ENCODE measurements at places on chromosomes 1 and 21.
A peak's percentile ranks its signal among the peaks of the same experiment; 100 is the strongest.

- H3K27me3 ChIP-seq, result no peaks in the 10 kb centered on the region
- no peaks in the 10 kb centered on the region for H3K4me1 ChIP-seq
- H3K27ac ChIP-seq, result no peak overlapping the region
- H3K36me3 ChIP-seq, result peaks cover 7% of the 10 kb centered on the region
- no peak for DNase-seq
These were observed 133.3 kb downstream of the NPHP4 start for GRCh38 chr1:5858844-5859407.

DNA sequence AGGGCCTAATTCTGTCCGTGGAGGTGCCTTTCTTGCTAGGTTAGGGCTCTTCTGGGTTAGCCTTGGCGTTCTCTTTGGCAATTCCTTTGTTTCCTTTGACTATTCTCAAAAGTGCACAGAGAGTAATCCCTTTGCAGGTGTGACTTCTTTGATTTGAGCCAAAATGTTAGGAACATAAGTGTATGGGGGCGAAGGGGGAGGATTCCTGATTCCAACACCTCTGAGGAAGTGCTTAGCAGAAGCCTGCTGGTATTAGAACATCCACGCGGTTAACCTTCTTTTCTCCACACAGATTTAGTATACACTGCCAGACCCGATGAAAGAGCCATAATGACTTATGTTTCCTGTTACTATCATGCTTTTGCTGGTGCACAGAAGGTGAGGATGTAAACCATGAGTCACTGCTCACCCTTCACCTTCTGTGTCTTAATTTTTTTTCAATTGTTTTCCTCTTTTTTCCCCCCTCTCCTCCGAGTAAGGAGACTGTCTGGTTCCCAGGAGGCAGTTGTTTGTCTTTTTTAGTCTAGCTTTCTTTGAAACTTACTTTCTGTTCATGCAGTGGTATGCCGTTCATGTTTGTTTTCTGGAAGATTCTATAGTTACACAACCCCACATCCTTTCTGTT lies 48.0 kb downstream of the ACTN2 start:
- H3K27me3 ChIP-seq, result peaks cover 29% of the 10 kb centered on the region
- no peak overlapping the region for H3K4me3 ChIP-seq
- H3K36me3 ChIP-seq, result no peaks in the 10 kb centered on the region
- peaks cover 2% of the 10 kb centered on the region for H3K4me1 ChIP-seq
- no peak overlapping the region for H3K27ac ChIP-seq

DNA sequence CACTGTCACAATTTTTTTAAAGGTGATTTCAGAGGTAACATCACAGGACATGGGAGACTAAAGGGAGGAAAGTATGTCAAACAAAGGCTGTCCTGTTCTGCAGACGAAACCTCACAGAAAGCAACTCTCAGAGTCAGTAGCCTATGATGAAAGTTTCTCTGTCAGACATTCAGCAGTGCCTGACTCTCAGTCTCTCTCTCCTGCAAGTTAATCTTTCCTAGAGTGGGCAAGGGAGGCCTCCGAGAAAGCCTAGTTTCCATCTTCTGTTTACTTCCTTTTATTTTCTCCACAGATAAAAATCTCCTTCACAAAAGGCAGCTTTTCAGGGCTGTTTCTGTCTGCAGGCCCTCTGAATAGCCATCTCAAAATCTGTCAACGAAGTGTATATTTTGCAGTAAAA lies 24.9 kb upstream of the FMO2 start:
- no peak for DNase-seq
- no peak overlapping the region for H3K4me3 ChIP-seq
- H3K27me3 ChIP-seq, result peaks cover 17% of the 10 kb centered on the region
- H3K36me3 ChIP-seq, result no peaks in the 10 kb centered on the region

DNA sequence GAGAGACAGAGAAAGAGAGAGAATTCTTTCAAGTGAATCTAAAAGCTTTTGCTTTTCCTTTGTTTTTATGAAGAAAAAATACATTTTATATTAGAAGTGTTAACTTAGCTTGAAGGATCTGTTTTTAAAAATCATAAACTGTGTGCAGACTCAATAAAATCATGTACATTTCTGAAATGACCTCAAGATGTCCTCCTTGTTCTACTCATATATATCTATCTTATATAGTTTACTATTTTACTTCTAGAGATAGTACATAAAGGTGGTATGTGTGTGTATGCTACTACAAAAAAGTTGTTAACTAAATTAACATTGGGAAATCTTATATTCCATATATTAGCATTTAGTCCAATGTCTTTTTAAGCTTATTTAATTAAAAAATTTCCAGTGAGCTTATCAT lies 117.6 kb downstream of the PTPRC start:
- no peak for DNase-seq
- H3K27ac ChIP-seq, result peak overlapping the region; percentile 77
- H3K4me1 ChIP-seq, result peaks cover 21% of the 10 kb centered on the region
- no peaks in the 10 kb centered on the region for H3K27me3 ChIP-seq
- no peak overlapping the region for H3K4me3 ChIP-seq
- H3K36me3 ChIP-seq, result peaks cover 6% of the 10 kb centered on the region

GRCh38 chr21:32143241-32143939 lies 135.5 kb downstream of the MIS18A start:
- no peaks in the 10 kb centered on the region for H3K4me1 ChIP-seq
- H3K27ac ChIP-seq, result no peak overlapping the region
- no peaks in the 10 kb centered on the region for H3K36me3 ChIP-seq
- peaks cover 21% of the 10 kb centered on the region for H3K27me3 ChIP-seq
- no peak overlapping the region for H3K4me3 ChIP-seq
- no peak for DNase-seq

DNA sequence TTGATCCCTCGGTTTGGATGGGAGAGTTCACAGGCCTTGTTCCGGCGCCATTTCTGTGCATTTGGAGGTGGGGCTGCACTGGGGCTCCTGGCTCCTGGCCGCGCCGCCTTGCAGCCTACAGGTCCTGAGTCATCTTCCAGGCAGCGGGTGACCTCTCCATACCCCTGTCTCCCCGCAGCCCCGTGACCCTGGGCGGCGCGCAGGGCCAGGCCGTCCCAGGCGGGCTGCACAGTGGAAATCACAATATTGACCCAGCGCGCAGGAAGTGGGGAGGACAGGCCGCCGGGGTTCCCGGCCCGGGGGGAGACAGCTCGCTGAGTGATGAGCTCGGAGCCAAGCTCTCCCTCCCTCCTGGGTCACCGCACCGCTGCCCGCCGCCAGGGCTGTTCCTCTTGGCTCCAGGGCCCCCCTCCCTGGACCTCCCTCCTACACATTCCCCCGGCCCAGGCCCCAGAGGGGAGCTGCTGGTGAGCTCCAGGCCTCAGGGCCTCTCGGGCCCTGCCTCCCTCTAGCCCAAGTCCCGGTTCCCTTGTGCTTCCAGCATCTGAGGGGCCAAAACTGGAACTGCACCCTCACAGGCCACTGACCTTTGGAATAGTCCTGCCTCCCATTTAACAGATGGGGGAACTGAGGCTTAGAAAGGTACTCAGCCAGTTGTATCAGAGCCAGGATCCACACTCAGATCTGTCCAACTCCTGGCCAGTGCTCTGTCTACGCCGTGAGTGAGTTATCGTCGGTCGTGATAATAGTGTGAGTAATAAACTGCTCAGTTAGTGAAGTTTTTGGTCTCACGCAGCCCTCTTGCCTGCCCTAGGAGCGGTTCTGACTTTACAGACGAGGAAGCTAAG lies 142.9 kb upstream of the WNT4 start:
- peaks cover 3% of the 10 kb centered on the region for H3K36me3 ChIP-seq
- H3K4me3 ChIP-seq, result no peak overlapping the region
- H3K4me1 ChIP-seq, result no peaks in the 10 kb centered on the region
- DNase-seq, result no peak
- no peak overlapping the region for H3K27ac ChIP-seq

DNA sequence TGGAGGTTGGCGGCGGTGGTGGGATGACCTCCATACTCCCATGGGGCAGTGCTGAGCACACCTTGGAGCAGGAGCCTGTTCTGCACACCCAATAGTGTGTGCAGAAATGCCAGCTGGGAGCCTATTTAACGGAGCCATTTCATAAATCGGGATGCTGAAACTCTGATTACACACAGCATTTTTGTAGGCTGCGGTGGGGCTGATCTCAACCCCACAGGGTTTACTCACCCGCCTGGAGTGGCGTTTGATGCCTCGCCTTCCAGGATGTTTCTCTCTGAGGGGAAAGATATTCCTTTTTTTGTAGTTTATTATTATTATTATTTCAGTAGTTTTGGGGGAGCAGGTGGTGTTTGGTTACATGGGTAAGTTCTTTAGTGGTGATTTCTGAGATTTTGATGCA lies 82.6 kb upstream of the WDR26 start:
- H3K4me3 ChIP-seq, result no peak overlapping the region
- peaks cover 7% of the 10 kb centered on the region for H3K4me1 ChIP-seq
- H3K27ac ChIP-seq, result no peak overlapping the region
- H3K27me3 ChIP-seq, result peaks cover 12% of the 10 kb centered on the region

- no peaks in the 10 kb centered on the region for H3K27me3 ChIP-seq
- no peak overlapping the region for H3K27ac ChIP-seq
- H3K36me3 ChIP-seq, result no peaks in the 10 kb centered on the region
These were observed 428.6 kb downstream of the PTPRC start for GRCh38 chr1:199067483-199067882.

DNA sequence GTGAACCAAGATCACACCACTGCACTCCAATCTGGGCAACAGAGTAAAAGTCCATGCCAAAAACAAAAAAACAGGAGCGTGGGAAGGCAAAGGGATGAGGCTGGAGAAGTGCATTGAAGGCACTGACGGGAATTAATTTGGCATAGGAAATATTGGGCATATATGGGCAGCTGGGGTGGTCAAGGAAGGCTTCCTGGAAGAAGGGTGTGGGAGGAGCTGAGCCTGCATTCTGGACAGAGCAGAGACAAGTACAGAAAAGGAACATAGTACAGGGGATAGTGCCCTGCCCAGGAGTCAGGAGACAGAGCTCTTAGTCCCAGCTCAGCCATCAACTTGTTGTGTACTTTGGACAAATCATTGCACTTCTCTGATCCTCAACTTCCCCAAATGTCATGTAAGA lies 11.7 kb downstream of the SDC3 start:
- H3K36me3 ChIP-seq, result peaks cover 2% of the 10 kb centered on the region
- DNase-seq, result no peak
- H3K4me3 ChIP-seq, result no peak overlapping the region
- H3K27me3 ChIP-seq, result peaks cover 36% of the 10 kb centered on the region

GRCh38 chr1:180953291-180954004 lies 40.8 kb downstream of the KIAA1614 start:
- H3K36me3 ChIP-seq, result no peaks in the 10 kb centered on the region
- no peaks in the 10 kb centered on the region for H3K27me3 ChIP-seq
- H3K4me3 ChIP-seq, result peak overlapping the region; percentile 88
- H3K4me1 ChIP-seq, result peaks cover 5% of the 10 kb centered on the region
- H3K27ac ChIP-seq, result no peak overlapping the region

- H3K36me3 ChIP-seq, result peaks cover 2% of the 10 kb centered on the region
- peaks cover 5% of the 10 kb centered on the region for H3K4me1 ChIP-seq
- no peak overlapping the region for H3K27ac ChIP-seq
- H3K27me3 ChIP-seq, result peaks cover 14% of the 10 kb centered on the region
These were observed 23.5 kb downstream of the RNASEL start for GRCh38 chr1:182565537-182565936.

DNA sequence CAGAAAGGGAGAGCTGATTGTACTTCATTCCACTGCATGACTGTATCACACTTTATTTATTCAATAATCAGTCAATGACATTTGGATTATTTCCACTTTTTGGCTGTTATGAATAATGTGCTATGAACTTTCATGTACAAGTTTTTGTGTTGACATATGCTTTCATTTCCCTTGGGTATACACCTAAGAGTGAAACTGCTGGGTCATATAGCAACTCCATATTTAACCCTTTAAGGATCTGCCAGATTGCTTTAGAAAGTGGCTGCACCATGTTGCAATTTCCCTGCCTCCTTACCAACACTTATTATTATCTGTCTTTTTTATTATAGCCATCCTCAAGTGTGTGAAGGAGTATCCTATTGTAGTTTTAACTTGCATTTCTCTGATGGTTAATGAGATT lies 108.8 kb upstream of the KCNK1 start:
- H3K27me3 ChIP-seq, result peaks cover 11% of the 10 kb centered on the region
- H3K36me3 ChIP-seq, result no peaks in the 10 kb centered on the region
- no peaks in the 10 kb centered on the region for H3K4me1 ChIP-seq
- no peak for DNase-seq
- no peak overlapping the region for H3K4me3 ChIP-seq

- H3K4me1 ChIP-seq, result peaks cover 7% of the 10 kb centered on the region
- peaks cover 8% of the 10 kb centered on the region for H3K36me3 ChIP-seq
- H3K27ac ChIP-seq, result peak overlapping the region; percentile 79
- no peak overlapping the region for H3K4me3 ChIP-seq
These were observed 30.7 kb upstream of the KIAA1614 start for GRCh38 chr1:180881806-180882509.

DNA sequence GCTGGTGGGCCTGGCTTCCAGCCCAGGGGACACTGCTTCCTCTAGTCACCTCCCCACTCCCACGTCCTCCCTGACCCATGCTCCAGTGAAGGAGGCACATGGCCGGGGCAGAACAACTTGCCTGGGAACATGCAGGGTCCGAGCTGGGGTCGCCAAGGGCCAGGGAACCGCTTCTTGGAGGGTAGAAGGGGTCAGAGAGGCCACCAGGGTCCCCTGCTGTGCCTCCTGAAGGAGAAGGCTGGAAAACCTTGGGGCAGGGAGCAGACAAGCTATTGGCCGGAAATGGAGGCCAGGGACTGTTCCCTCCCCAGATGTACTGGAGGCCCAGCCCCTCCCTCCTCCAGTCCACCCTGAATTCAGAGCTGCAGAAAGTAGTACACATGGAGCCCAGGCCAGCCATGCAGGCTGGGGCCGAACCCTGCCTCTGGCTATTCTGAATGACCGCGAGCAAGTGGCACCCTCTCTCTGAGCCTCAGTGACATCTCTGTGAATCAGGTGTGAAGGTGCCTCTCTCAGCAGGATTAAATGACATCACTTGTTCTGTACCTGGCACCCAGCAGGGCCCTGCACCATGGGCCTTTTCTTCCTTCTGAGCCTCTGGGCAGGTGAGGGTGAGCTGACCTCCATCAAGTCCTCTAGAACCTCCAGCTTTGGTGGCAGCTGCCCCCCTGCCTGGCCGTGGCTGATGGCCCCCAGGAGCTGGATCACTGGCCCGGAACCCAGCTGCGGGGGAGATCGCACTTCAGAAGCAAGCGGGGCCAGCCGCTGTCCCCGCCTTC lies 15.7 kb downstream of the SPOCD1 start:
- peak; percentile 1 for DNase-seq
- H3K4me3 ChIP-seq, result no peak overlapping the region
- H3K27ac ChIP-seq, result no peak overlapping the region
- peaks cover 8% of the 10 kb centered on the region for H3K4me1 ChIP-seq
- peaks cover 46% of the 10 kb centered on the region for H3K27me3 ChIP-seq

GRCh38 chr1:39720094-39720999 lies 18.3 kb upstream of the PPIE start:
- peaks cover 49% of the 10 kb centered on the region for H3K27me3 ChIP-seq
- H3K27ac ChIP-seq, result no peak overlapping the region
- no peak overlapping the region for H3K4me3 ChIP-seq
- peaks cover 6% of the 10 kb centered on the region for H3K36me3 ChIP-seq

All from T-helper 17 cell (primary cell).